Colonic mucosa (tissue), 4 donors: ENCODE measurements at places on chromosomes 3 and 15. TPM values are rescaled to one million over a fixed set of nuclear protein-coding genes. Genes with fewer than 3 reads are reported as not detected.

DNA sequence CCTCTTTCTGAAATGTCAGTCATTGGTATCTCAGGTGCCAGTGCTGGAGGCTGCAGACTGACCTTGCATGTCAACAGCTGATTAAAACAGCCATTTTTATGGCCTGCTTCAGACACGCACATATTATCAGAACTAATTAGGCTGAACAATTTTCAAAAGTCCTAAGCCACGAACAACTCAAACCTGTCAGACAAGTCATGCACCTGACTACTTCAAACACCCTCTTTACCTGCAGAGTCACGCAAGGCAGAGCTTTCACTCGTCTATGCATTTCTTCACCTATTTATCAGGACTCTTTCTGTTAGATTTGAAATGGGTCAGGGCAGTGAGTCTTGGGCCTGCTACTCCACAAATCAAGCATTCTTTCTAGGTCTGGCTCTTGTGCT is 26.7 kb downstream of the CLK3 start:
- DNase-seq: no peak

DNA sequence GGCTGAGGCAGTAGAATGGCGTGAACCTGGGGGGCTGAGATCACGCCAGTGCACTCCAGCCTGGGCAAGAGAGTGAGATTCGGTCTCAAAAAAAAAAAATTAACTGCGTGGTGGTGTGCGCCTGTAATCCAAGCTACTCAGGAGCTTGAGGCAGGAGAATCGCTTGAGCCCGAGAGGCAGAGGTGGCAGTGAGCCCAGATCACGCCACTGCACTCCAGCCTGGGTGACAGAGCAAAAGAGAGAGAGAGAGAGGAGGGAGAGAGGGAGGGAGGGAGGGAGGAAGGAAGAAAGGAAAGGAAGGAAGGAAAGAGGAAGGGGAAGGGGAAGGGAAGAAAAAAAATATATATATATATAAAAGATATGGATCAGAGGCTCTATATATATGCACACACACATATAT is 6.0 kb downstream of the TM4SF19 start:
- no peak for DNase-seq

DNA sequence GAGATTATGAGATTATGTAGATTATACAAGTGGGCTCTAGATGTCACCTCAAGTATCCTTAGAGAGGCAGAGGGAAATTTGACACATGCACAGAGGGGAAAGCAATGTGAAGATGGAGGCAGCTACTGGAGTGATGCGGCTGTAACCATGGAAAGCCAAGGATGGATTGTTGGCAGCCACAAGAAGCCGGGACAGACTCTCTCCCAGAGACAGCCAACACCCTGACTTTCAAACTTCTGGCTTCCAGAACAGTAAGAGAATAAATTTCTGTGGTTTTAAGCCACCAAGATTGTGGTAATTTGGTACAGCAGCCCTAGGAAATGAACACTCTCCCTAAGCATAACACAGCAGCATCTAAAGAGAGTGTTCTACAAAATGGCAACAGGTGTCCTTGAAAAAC is 34.4 kb upstream of the PRICKLE2 start:
- no peak for DNase-seq

GRCh38 chr3:159879598-159879997 is 109.0 kb upstream of the IL12A start:
- DNase-seq: no peak

DNA sequence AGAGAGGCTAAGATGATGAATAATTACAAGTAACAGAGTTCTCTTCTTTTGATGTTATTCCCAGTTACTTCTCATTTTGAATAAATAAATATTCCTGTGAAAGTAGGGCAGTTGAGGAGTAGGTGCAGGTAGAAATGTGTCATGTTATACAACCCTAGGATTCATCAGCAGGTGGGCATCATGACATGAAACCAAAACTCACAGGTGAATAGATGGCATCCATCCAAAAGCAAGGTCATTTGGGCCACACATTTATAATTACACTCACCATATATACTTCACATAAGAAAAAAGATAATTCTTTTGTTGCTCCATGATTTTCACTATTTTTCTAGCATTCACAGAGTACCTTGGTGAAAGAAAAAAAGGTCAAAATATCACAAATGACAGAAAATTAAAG is 273.6 kb downstream of the ZBBX start:
- DNase-seq: no peak

DNA sequence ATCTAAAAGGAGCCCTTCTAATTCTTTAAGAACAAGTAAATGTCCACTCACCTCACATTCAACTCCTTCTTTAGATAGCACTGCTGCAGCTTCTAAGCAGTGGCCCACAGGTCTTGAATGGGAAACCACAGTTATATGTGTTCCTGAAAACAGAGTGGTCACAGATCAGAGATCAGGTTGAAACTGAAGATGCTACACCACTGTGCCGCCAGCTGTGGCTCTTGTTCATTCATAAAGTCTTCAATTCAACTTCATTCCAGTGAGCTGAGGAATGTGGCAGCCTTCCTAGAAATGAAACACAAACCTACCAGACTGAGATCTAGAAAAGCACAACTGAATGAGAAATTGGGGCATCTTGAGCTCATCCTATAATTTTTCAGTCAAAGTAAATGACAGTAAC is 4.0 kb downstream of the PDHB start:
- DNase-seq: no peak

DNA sequence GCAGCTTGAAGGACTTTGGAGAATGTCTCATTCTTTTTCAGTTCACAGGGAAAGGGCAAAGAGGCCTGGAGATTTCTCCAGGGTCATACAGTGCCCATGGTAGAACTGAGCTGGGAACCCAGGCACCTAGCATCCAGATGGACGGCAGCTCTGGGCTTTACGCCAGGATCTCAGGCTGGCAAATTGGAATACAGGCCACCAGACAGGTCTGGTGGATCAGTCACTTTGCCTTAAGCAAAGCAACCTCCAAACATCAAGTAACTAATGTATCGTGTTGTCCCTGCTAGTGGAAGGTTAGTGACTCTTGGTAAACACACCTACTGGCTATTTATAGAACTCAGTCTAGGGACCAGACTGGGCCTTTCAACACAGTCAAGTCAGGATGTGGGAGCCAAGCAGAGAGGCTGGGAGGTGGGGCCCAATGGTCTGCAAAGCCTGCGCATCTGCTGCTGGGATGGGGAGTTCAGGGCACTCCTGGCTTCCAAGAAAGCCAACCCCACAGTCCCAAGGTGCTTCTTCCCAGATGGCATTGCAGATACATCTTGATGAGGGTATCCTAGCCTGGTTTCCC is 30.2 kb downstream of the RPLP1 start:
- no peak for DNase-seq

ZNF80 gene
- total RNA-seq: not detected

KCNMB3 gene
- total RNA-seq: 1.5 TPM
